Transverse colon (tissue), 4 donors: ENCODE measurements at places on chromosomes 2 and 18. TPM values are rescaled to one million over a fixed set of nuclear protein-coding genes. Genes with fewer than 3 reads are reported as not detected.

GRCh38 chr2:50556934-50557575 lies 474.9 kb downstream of the NRXN1 start:
- DNase-seq, result no peak

- DNase-seq, result no peak
Measured at GRCh38 chr18:22847867-22848451, 85.2 kb upstream of the RBBP8 start.

- no peak for DNase-seq
Measured at GRCh38 chr18:36419900-36420531, 122.5 kb downstream of the FHOD3 start.

DNA sequence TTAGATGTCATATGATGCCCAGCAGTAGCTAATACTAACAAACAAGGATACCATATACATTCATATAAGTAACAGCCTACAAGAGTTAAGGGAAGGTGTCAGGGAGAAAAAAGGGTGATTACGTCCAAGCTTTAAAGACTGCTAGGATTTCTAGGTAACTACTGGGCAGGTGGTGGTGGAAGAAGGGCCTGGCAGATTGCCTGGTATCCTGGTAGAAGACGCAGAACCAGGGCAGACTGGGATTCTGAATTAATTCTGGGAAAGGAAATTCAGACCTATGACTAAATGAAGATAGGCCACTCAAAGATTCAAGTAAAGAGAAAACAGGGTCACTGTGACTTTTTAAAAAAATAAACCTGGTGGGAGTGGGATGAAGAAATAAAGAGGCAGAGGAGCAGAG lies 31.9 kb downstream of the NDUFA10 start:
- no peak for DNase-seq

DNA sequence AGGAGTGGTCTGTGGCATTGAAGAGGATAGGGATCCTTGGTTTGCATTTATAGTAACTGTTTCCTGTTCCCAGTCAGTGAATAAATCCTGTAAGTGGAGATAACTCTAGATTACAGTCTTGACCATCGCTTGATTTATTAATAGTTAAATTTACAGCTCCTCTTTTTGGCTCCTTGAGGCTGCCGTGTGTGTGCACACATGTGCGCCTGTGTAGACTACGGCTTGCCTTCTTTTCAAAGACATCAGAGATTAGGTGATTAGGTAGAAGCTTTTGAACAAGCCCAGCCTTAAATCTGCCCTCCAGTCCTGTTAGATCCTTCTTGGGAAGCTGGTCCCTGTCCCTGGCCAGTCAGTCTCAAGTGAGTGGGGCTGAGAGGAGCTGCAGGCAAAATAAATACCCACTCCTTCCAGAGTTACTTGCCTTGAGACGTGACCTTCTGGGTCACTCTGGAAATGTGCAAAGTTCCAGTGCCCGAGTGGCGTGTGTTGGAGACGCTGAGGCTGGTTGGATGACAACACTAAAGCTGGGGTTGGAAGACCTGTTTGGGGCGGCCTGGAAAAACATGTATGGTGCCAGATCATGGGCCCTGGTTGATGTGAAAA lies 32.0 kb downstream of the TCF7L1 start:
- no peak for DNase-seq

DNA sequence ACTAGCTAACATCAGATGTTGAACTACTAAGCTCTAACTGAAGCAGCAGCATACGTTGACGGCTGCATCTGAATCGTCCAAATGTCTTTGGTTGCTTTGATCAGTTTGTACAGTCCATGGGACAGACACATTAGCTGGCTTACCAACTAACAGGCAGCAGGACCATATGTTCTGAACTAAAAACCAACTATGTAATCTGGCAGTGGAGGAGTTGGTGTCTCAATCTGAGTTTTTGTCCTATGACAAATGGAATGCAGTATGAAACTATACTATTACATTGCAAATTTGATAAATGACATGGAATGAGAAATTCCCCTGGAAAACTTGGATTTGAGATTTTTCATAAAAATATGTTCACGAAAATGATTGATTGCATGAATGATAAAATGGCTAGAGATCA lies 79.5 kb downstream of the EPHA4 start:
- DNase-seq, result no peak

DNA sequence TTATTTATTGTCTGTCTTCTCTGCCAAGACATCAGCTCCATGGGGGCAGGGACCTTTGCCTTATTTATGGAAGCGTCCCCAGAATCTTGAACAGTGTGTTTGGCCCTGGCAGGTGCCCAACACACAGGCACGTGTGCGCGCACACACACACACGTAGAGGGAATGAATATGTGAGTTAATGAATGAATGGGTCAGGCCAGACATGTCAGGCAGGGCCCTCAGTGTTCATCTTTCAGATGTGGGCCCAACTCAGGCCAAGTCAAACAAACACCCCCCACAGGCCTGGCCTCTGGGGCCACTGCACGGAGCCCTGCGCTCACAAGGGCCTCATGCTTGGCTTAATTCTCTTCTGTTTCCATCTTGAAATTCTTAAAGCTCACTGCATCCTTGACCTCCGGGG lies 54.1 kb downstream of the DYSF start:
- DNase-seq, result no peak

GRCh38 chr18:42620657-42621056 lies 494.8 kb downstream of the RIT2 start:
- no peak for DNase-seq

DNA sequence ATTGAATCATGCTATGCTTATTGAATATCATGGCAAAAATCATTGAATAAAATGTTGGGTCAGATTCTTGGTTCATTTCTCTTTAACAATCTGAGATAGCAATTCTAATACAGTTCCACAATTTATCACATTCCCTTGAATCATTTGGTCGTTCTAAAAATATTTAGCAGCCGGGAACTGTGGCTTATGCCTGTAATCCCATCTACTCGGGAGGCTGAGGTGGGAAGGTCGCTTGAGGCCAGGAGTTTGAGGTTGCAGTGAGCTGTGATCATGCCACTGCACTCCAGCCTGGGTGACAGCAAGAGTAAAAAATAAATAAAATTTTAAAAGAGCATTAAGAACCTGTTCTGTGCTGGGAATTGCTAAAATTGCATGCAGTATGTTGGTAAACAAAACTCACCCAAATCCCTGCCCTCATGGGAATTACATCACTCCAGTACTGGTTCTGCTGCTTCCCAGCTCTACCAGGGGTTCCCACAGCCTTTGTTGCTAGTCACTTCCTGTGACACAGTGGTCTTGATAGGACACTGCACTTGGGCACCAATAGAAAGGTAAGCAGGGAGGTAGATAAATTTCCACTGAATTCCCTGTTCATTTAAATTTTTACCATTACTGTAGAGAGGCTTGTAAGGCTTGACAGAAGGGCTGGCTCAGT lies 200.4 kb downstream of the CTNNA2 start:
- no peak for DNase-seq

DNA sequence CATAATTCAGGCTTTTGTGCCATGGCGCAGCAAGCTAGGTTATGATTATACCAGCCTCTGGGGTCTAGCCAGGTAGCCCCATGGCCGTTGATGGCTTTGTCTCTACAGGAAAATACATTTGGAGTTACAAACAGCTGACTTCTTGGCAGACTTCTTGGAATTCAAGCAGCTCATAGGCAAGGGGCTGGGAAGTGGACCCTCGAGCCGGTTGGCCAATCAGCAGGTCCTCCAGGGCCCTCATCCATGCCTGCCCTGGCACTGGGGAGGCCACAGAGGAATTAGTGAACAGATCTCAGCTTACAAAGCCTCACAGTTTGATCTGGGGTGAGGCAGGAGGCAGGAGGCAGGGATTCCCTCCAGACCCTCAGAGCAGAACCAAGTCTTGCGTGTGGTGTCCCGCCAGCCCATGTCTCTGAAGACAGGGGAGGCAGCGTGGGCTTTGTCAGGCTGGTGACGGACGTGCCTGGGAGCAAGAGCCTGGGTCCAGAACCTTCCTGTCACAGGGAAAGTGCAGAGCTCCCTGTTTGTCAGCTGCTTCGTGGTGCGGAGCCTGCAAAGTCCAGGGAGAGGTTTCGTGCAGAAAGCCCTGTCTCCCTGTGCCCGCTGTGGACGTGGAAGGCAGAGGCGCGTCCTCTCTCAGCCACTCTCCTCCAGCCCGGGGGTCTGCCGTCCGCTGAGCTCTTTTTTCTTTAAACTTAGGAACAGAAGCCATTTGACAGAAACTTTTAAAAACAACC lies 131.7 kb downstream of the KLHL29 start:
- DNase-seq, result no peak

GRCh38 chr18:55487997-55488396 lies 100.0 kb downstream of the TCF4 start:
- DNase-seq, result no peak

- DNase-seq, result no peak
Measured at GRCh38 chr18:63336366-63337099, 17.0 kb upstream of the BCL2 start.

DNA sequence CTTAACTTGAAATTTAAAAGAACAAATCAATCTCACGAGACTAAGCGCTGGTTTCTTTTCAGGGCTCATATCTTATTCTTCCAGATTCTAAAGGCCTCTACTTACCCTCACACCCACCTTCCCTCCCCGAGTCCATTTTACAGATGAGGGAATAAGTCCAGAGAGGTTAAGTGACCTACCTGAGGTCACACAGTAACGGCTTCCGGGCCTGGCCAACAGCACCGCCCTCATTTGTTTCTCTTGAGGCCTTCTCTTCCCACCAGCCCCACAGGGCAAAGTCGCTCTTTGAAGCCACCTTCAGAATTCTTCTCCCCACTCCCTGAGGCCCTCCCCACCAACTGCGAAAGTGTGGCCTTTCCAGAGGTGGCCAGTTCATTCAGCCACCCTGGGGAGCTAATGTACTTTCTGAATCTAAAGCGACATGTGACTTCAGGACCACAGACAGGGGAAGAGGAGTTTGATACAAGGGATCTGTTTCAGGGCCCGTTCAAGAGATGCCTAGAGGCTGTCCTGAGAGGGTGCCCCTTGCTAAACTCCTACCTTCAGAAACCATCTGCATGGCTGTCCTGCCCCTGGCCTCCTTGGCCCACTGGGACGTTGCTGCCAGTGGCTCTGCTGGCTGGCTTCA lies 275.3 kb downstream of the HAUS1 start:
- DNase-seq, result no peak

DNA sequence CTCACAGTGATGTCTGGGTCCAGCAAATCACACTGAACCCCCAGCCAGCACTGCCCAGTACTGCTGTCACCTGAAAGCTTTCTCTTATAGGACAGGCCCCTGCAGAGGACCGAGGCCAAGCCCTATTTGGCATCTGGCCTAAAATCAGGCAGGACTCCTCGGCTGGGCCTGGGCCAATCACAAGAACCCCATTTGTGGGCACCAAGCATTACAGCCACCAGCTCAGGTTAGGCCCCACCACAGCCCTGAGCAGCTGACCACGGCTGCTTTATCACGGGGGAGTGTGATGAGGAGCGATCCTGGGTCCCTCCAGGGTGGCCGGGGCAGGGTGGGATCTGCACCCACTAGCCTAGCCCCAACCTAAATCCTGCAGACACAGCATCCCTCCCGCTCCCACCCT lies 8.2 kb downstream of the BIN1 start:
- no peak for DNase-seq

CCDC68 gene
- total RNA-seq, result 109 TPM

CTAGE1 gene
- total RNA-seq, result not detected

COL5A2 gene
- 16.1 TPM for total RNA-seq
